ENCODE measurements at places on chromosomes 7 and 10. TPM values are rescaled to one million over a fixed set of nuclear protein-coding genes. Genes with fewer than 3 reads are reported as not detected.

- no peaks in the 10 kb centered on the region for H3K27me3 ChIP-seq
- H3K27ac ChIP-seq = peak overlapping the region; percentile 54
- no peak overlapping the region for H3K4me3 ChIP-seq
- no peaks in the 10 kb centered on the region for H3K36me3 ChIP-seq
- DNase-seq = peak; percentile 61
These were observed 11.4 kb downstream of the SERPINE1 start for GRCh38 chr7:101138213-101138870.

DNA sequence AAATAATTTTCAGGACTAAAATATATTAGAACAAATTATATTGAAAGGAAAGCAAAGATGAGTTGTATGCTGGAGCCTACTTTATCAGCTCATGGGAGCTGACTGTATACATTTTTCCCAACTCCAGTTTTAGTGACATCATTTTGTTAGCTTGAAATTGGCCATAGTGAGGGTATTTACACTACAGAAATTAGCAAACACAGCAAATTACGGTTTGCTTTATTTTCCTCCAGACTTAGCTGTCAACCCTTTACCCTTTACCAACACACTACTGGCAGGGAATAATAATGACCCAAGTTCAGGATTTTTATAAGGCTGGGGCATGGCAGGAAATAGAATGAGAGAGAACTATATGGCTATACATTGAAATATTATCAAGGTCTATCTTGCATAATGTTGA is 120.3 kb upstream of the PRSS1 start:
- no peak overlapping the region for H3K4me3 ChIP-seq
- no peaks in the 10 kb centered on the region for H3K36me3 ChIP-seq
- DNase-seq = no peak
- H3K27ac ChIP-seq = no peak overlapping the region
- H3K4me1 ChIP-seq = no peaks in the 10 kb centered on the region
- no peaks in the 10 kb centered on the region for H3K27me3 ChIP-seq

The TRIM73 gene
- total RNA-seq = 4.9 TPM

DNA sequence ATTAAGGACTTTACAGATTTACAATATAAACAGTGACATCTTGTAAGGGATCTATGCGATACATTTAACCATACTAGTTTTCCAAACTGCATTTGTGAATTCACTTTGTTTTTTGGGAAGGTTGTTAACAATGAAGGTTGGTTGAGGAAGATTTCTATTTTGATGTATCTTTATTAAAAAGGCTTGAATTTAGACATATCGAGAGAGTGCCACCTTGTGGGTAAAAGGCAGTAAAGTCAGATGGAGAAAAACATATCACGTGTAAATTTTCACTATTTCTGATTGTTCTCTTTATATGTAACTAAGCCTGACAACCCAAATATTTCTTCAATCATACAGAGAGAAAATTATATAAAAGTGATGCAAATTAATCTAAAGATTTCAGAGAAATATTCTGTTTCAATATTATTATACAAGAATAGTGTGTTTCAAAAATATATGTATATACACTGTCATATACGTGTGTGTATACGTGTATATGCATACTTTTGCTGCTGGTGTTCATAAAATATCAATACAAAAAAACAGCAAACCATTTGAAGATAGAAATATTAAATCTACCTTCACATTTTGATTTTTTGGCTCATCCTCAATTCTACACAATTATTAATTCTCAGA is 988.6 kb downstream of the SORCS1 start:
- H3K36me3 ChIP-seq = no peaks in the 10 kb centered on the region
- H3K27me3 ChIP-seq = no peaks in the 10 kb centered on the region
- no peak for DNase-seq
- H3K4me3 ChIP-seq = no peak overlapping the region

- no peak overlapping the region for H3K4me3 ChIP-seq
- no peaks in the 10 kb centered on the region for H3K27me3 ChIP-seq
- H3K27ac ChIP-seq = no peak overlapping the region
- DNase-seq = peak; percentile 53
These were observed 237.1 kb downstream of the SUGCT start for GRCh38 chr7:40371806-40372440.

The ZNF32 gene
- 27.8 TPM for total RNA-seq
